ENCODE measurements at places on chromosomes 12 and 14. TPM values are rescaled to one million over a fixed set of nuclear protein-coding genes. Genes with fewer than 3 reads are reported as not detected.

The CREBL2 gene
- 33.7 TPM for total RNA-seq

The INHBC gene
- not detected for total RNA-seq

The SYNDIG1L gene
- total RNA-seq: not detected

The TAS2R20 gene
- 2.2 TPM for total RNA-seq

The CELA1 gene
- total RNA-seq: not detected

The ITGB7 gene
- total RNA-seq: 0.37 TPM

The ESPL1 gene
- total RNA-seq: 0.46 TPM

The PTPRQ gene
- total RNA-seq: 2.8 TPM

The NOP9 gene
- total RNA-seq: 17.1 TPM

The ZFHX2 gene
- total RNA-seq: 0.14 TPM

The CD163 gene
- total RNA-seq: not detected

The KRT82 gene
- total RNA-seq: not detected

The SDR9C7 gene
- total RNA-seq: not detected

The DTX1 gene
- total RNA-seq: not detected

The RERG gene
- 0.28 TPM for total RNA-seq

The C1QL4 gene
- not detected for total RNA-seq

The CLEC2A gene
- not detected for total RNA-seq

The NEUROD4 gene
- not detected for total RNA-seq

The ASCL4 gene
- total RNA-seq: not detected

The CD27 gene
- 0.14 TPM for total RNA-seq

The KLRC1 gene
- not detected for total RNA-seq

The TM9SF1 gene
- 58.4 TPM for total RNA-seq

The DCN gene
- total RNA-seq: 1,181 TPM

The CEBPE gene
- total RNA-seq: not detected

The ALDH1L2 gene
- total RNA-seq: 44.7 TPM

The RITA1 gene
- 17.7 TPM for total RNA-seq

The KCNC2 gene
- not detected for total RNA-seq

The OR4N5 gene
- total RNA-seq: not detected

The WNT5B gene
- 14.7 TPM for total RNA-seq

The GLIPR1L1 gene
- total RNA-seq: not detected

The PSMC6 gene
- 100 TPM for total RNA-seq

The LPAR5 gene
- not detected for total RNA-seq

Data from smooth muscle cell of bladder (primary cell).